SJCRH30 (cell line): ENCODE measurements at places on chromosomes 3 and 15. TPM values are rescaled to one million over a fixed set of nuclear protein-coding genes. Genes with fewer than 3 reads are reported as not detected.

The SLC6A20 gene
- not detected in 2 replicates for total RNA-seq

GRCh38 chr3:126621171-126621570 is 33.8 kb downstream of the TXNRD3 start:
- H3K27me3 ChIP-seq, result no peaks in the 10 kb centered on the region
- H3K4me3 ChIP-seq, result no peak overlapping the region
- peak; percentile 5 for DNase-seq
- H3K36me3 ChIP-seq, result no peaks in the 10 kb centered on the region

DNA sequence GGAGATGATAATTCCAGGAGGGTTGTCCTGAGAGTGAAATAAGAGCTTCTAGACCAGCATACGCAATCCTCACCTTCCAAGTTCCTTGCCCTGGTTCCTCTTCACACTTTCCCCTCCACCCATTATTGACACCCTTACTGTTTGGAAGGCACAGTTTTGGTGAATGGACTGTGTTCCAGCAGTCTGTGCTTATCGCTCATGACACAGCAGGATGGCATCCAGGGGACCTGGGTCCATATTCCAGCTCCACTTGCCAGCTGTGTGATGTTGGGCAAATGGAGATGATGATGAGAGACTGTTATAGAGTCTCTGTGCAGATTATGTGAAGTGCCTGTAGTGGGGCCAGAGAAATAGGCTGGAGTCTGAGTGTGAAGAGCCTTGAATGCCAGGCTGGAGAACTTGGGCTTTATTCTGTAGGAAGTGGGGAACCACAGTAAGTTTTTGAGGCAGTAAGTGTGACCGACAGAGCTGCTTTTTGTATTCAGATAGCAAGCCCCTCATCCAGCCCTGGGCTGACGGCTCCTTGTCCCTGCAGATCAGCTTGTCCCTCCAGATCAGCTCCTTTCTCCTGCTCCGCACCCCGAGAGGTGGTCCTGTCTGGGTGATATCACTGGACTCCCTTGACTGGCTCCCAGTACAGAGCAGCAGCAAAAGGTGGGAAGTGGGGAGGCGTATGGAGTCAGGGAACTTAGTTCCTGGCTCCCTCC is 8.1 kb downstream of the KBTBD13 start:
- H3K4me3 ChIP-seq, result no peak overlapping the region
- no peaks in the 10 kb centered on the region for H3K36me3 ChIP-seq
- peaks cover 57% of the 10 kb centered on the region for H3K4me1 ChIP-seq
- no peaks in the 10 kb centered on the region for H3K27me3 ChIP-seq
- DNase-seq, result no peak

GRCh38 chr3:15610082-15610759 is 8.7 kb downstream of the BTD start:
- no peaks in the 10 kb centered on the region for H3K4me1 ChIP-seq
- no peak overlapping the region for H3K27ac ChIP-seq
- no peaks in the 10 kb centered on the region for H3K36me3 ChIP-seq
- no peak for DNase-seq

The FGF12 gene
- 0.06 TPM in 1 of 2 replicates, not detected in the other for total RNA-seq

The PLSCR4 gene
- total RNA-seq, result 4.1 and 4.4 TPM in 2 replicates

DNA sequence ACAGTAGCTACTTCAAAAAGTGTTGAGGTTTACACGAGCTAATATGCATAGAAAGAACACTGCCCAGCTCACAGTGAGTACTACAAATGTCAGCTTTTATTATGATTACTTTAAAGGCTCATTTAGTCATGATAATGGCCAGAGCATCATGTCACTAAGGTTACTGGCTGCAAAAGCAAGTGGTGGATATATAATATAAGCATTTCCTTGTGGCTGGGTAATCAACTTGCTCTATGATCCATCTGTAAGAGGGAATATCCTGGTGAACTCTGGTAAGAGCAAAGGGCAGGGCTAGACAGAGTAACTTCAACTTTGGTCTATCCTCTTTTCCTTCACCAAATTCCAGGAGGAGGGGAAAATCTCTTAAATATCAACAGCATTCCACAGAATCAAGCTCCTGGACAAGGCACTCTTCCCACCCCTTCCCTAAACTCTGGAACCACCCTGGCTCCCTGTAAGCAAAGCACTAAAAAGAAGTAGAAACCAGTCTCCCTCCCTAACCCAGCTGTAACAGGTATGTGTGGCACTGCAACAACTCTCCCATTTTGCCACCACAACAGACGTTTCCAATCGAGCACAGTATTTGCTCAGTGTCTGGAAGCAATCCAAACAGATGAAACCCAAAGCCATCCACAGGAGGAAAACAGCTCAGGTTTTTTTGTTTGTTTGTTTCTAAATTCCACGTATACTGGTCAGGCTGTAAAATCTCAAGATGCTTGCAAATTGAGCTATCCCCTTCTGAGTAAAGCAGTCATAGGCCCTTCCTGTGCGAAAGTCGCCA is 13.4 kb downstream of the B4GALT4 start:
- H3K4me3 ChIP-seq, result no peak overlapping the region
- peaks cover 15% of the 10 kb centered on the region for H3K36me3 ChIP-seq
- DNase-seq, result no peak
- no peaks in the 10 kb centered on the region for H3K27me3 ChIP-seq

The ATP13A5 gene
- total RNA-seq, result 0.03 and 0.06 TPM in 2 replicates

The ASB7 gene
- total RNA-seq, result 14.9 and 16.2 TPM in 2 replicates

DNA sequence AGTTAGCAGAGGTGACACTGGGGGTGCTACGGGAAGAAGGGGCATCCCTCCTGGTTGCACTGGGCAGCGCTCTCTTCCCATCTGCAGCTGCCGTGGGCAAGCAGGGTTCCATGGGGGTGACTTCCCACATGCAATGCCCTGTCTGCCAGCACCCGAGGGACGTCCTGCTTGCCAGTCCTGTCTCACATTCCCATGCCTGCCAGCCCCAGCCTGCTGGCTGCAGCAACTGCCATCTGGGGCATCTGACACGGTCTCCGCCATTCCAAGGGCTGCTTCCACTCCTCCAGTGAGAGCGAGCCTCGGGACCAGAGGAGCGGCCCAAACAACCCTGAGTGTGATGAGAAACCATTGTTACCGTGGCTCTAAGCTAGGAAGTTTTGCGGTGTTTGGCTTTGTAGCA is 45.4 kb upstream of the RPL32 start:
- no peak overlapping the region for H3K4me3 ChIP-seq
- no peak for DNase-seq
- H3K4me1 ChIP-seq, result no peaks in the 10 kb centered on the region
- H3K36me3 ChIP-seq, result no peaks in the 10 kb centered on the region
- no peak overlapping the region for H3K27ac ChIP-seq
- peaks cover 18% of the 10 kb centered on the region; the same call in 1 of the 2 replicates for H3K27me3 ChIP-seq

GRCh38 chr3:30544812-30545211 is 61.6 kb upstream of the TGFBR2 start:
- H3K27ac ChIP-seq, result no peak overlapping the region
- no peak overlapping the region for H3K4me3 ChIP-seq
- no peak for DNase-seq
- no peaks in the 10 kb centered on the region for H3K27me3 ChIP-seq
- H3K4me1 ChIP-seq, result peaks cover 8% of the 10 kb centered on the region
- no peaks in the 10 kb centered on the region for H3K36me3 ChIP-seq

- H3K36me3 ChIP-seq, result peaks cover 16% of the 10 kb centered on the region
- DNase-seq, result peak; percentile 63
- no peak overlapping the region for H3K27ac ChIP-seq
- no peaks in the 10 kb centered on the region for H3K27me3 ChIP-seq
- no peak overlapping the region for H3K4me3 ChIP-seq
These were observed 61.3 kb upstream of the ACKR4 start for GRCh38 chr3:132535575-132536441.

GRCh38 chr15:78739206-78739605 is 72.1 kb downstream of the ADAMTS7 start:
- no peaks in the 10 kb centered on the region for H3K4me1 ChIP-seq
- H3K27ac ChIP-seq, result no peak overlapping the region
- H3K27me3 ChIP-seq, result peaks cover 4% of the 10 kb centered on the region; the same call in 1 of the 2 replicates
- no peak for DNase-seq
- H3K36me3 ChIP-seq, result no peaks in the 10 kb centered on the region
- no peak overlapping the region for H3K4me3 ChIP-seq

The POLQ gene
- 23.5 and 27.2 TPM in 2 replicates for total RNA-seq

GRCh38 chr3:63168179-63168578 is 109.9 kb upstream of the SYNPR start:
- no peak overlapping the region for H3K4me3 ChIP-seq
- no peaks in the 10 kb centered on the region for H3K36me3 ChIP-seq
- DNase-seq, result no peak
- H3K27me3 ChIP-seq, result no peaks in the 10 kb centered on the region
- no peaks in the 10 kb centered on the region for H3K4me1 ChIP-seq

- H3K27me3 ChIP-seq, result no peaks in the 10 kb centered on the region
- H3K27ac ChIP-seq, result no peak overlapping the region
- H3K4me1 ChIP-seq, result 0 out of 2 replicates have a peak, but pooled peaks cover 2% of the 10 kb centered on the region
- H3K36me3 ChIP-seq, result peaks cover 70% of the 10 kb centered on the region
- no peak for DNase-seq
- no peak overlapping the region for H3K4me3 ChIP-seq
These were observed 9.2 kb downstream of the SLTM start for GRCh38 chr15:58924327-58924726.

The EPHB1 gene
- total RNA-seq, result 2.1 and 2.5 TPM in 2 replicates

The PLSCR5 gene
- not detected in 2 replicates for total RNA-seq

- H3K4me3 ChIP-seq, result no peak overlapping the region
- H3K4me1 ChIP-seq, result no peaks in the 10 kb centered on the region
- H3K36me3 ChIP-seq, result no peaks in the 10 kb centered on the region
- no peak for DNase-seq
- H3K27ac ChIP-seq, result no peak overlapping the region
- no peaks in the 10 kb centered on the region for H3K27me3 ChIP-seq
These were observed 768.1 kb downstream of the GBE1 start for GRCh38 chr3:80993241-80993945.

GRCh38 chr15:71496336-71496955 is 313.9 kb upstream of the NR2E3 start:
- H3K4me3 ChIP-seq, result no peak overlapping the region
- no peaks in the 10 kb centered on the region for H3K27me3 ChIP-seq

DNA sequence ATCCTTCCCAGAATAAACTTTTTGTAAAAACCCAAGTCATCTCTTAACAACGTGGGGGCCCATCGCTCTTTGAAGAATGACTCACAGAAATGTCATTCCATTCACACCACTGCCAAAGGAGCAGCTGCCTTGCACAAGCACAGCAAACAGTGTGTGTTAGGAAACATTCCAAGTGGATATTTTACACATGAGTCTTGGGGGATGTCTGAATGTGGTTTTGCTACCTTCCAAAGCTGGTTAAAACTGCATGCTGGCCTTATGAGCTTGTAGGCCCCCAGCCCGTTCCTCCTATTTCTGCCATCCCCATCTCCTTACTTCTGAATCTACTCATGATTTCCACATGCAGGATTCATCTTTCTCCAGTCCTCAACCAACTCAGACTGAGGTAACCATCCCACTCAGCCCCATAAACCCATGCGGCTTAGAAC is 130.8 kb downstream of the CPNE4 start:
- peak overlapping the region; percentile 41 for H3K27ac ChIP-seq
- no peaks in the 10 kb centered on the region for H3K4me1 ChIP-seq
- H3K4me3 ChIP-seq, result no peak overlapping the region
- DNase-seq, result peak; percentile 17

The CX3CR1 gene
- not detected in 2 replicates for total RNA-seq

- no peaks in the 10 kb centered on the region for H3K36me3 ChIP-seq
- no peak overlapping the region for H3K4me3 ChIP-seq
- no peaks in the 10 kb centered on the region for H3K4me1 ChIP-seq
These were observed 549.7 kb upstream of the EPHA6 start for GRCh38 chr3:96264701-96265100.

DNA sequence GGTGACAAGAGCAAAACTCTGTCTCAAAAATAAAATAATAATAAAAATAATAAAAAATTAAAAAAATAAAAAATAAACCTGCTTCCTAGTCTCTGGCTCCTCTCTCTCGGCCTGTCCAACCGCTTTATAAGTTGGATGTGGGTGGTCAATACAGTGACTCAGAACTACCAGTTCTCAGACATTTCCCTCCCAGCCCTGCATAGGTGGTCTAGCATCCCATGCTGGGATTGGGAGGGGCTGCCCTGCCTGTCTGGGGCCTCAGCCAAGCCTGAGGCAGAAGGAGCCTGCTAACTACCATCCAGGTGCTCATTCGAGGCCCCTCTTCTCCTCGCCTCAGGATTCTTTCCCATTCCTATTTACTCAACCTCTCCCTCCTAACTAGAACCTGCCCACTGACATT is 33.3 kb upstream of the BLM start:
- peak; percentile 26 for DNase-seq
- no peaks in the 10 kb centered on the region for H3K36me3 ChIP-seq
- H3K27ac ChIP-seq, result no peak overlapping the region
- no peak overlapping the region for H3K4me3 ChIP-seq
- H3K27me3 ChIP-seq, result no peaks in the 10 kb centered on the region

The ATP10A gene
- total RNA-seq, result 1.5 and 1.7 TPM in 2 replicates

- H3K36me3 ChIP-seq, result no peaks in the 10 kb centered on the region
- no peak for DNase-seq
- no peak overlapping the region for H3K27ac ChIP-seq
- no peak overlapping the region for H3K4me3 ChIP-seq
- H3K4me1 ChIP-seq, result no peaks in the 10 kb centered on the region
These were observed 15.2 kb downstream of the P2RY1 start for GRCh38 chr3:152849996-152850578.

The CCDC50 gene
- total RNA-seq, result 23.4 and 24.5 TPM in 2 replicates

The CHCHD6 gene
- total RNA-seq, result 24.2 and 24.4 TPM in 2 replicates

DNA sequence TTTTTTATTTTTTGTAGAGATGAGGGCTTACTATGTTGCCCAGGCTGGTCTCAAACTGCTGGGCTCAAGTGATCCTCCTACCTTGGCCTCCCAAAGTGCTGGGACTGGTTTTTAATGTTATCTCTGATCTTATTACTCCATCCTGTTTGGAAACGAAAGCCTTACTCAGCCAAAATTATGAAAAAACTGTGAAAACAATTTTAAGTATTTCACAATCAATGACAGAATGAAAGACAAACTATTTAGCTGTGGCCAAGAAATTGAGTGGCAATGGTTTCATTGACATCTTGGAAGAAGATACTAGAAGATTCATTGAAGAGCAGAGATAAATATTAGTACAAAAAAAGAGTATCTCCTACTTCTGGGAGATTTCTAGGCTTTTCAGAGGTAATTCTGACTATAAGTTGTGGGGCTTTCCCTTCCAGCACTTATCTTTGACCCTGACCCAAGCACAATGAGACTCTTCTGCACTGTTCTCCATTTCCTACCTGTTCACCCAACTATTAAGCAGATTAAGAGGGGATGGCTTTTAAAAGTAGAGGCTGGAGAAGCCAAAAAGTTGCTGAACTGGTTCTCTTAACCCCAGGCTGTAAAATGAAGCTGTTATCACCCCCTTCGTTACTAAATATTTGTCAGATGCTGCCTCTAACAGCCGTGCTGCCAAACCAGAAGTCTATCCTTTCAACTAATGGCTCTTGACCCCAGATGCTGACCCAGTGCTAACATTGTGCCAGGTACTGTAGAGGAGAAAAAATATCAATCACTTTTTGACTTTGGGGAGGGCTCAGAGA is 14.2 kb upstream of the SLC25A36 start:
- no peaks in the 10 kb centered on the region for H3K4me1 ChIP-seq
- no peak for DNase-seq
- no peaks in the 10 kb centered on the region for H3K27me3 ChIP-seq
- H3K4me3 ChIP-seq, result no peak overlapping the region
- no peak overlapping the region for H3K27ac ChIP-seq
- H3K36me3 ChIP-seq, result no peaks in the 10 kb centered on the region
